CD4-positive, alpha-beta T cell treated with Interleukin-21 for 1 hour (primary cell): ENCODE measurements at places on chromosomes 13 and 19.
A peak's percentile ranks its signal among the peaks of the same experiment; 100 is the strongest.

- no peak for DNase-seq
Measured at GRCh38 chr19:11286312-11286974, 9.5 kb upstream of the TSPAN16 start.

DNA sequence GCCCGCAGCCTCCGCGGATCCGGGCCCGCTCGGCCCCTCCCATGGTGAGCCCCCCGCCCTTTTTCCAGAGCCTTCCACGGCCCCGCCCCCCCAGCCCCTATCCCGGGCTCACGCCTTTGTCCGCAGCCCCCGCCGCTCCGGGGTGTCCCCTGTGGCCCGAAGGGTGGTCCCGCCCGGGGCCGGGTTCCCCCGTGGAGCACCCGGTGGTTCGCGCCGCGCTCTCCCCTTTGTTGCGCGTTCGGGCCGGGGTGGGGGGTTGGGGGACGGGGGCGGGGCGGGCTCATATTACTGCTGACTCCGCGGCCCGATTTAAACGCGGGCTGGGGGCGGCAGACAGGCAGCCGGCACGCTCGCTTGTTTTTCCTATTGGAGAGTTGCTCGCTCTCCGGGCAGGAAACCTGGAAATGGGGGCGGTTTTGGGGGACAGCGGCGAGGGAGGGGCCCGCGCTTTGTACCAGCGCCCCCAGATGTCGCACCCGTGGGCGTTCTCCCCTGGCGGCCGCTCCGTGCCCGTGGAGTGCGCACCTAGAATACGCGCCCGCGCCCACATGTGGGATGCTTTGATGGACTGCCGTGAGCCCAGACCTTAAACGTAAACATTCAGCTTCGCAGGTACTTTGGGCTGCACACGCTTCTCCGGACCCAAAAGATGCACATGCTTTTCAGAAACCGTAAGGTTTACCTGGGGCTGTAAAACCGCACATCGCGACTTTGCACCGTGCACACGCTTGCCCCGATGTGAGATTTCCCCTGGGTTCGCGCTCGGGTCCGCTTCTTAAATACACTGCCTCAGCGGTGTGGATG, 699 bp downstream of the PTOV1 start:
- peak; percentile 46 for DNase-seq

GRCh38 chr19:17803264-17803896, 8.4 kb downstream of the B3GNT3 start:
- peak; percentile 50 for DNase-seq

GRCh38 chr19:36547001-36547732, 19.1 kb upstream of the ZNF260 start:
- DNase-seq: no peak

DNA sequence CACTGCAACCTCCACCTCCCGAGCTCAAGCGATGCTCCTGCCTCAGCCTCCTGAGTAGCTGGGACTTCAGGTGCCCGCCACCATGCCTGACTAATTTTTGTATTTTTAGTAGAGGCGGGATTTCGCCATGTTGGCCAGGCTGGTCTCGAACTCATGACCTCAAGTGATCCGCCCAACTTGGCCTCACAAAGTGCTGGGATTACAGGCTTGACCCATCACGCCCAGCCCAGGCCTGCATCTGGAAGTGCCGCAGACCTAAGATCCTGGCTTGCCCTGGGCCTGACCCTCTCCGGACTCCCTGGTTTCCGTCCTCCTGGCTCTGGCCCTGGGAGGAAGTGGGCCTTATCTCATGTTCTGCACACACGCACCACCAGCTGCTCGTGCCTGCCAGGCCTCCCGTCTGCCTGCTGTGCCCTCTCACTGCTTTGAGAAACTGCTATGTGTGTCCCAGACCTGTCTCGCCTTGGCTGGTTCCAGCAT, 4.7 kb upstream of the PTGIR start:
- DNase-seq: no peak

- DNase-seq: no peak
Measured at GRCh38 chr13:91136806-91137205, 210.7 kb upstream of the MIR17HG start.

DNA sequence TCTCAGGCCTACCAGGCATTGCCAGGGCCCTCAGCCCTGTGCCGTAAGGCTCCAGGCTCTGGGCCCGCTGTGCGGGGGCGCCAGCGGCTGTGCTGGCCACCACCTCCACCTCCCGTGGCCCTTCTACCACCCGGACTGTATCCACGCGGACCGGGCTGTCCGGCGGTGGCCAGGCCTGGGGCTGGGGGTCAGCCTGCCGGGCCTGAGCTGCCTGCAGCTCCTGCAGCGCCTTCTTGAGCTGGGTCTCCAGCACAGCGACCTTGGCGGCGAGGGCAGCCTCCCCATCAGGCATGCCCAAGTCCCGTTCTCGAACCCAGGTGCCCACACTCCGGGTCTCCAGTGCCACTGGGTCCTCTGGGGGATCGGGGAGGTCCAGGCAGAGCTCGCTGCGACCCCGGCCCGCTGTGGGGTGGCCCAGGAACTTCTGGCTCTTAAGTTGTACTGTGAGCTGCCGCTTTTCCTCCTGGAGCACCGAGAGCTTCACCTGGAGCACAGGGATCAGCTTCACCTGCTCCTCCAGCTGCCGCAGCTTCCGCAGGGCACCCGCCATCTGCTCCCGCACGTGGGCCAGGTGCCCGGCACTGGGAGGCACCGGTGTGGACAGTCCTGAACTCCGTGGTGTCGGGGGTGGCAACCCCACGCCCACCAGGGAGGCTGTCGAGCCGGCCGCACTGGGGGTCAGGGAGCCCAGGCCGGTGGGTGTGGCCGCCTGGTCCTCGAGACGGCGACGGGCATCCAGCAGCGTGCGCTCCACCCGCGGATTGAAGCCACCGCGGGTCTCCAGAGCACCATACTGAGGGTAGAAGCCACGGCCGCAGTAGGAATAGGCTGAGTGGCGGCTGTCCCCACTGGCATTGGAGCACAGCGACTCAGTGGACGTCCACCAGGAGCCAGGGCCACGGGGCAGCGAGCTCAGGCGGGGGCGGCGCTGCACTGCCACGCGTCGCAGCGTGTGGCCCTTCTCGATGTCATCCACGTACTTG, 4.1 kb downstream of the KANK2 start:
- no peak for DNase-seq

DNA sequence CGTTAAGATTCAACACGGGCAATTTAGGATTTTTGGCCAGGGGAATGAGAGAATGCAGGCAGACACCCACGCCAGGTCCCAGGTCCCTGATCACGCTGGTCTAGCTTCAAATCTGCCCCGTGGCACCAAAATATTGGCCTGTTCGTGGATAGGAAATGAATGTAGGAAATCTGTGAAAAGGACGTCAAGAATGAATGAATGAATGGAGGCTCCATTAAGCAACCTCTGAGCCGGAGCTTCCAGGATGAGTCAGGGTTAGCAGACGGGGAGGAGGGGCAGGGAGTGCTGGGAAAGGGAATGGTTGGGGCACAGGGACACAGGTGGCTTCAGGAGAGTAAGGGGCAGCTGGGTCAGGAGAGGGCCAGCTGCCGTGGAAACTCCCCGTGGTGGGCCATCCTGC, 4.2 kb downstream of the SULT2B1 start:
- no peak for DNase-seq

GRCh38 chr19:51138549-51138979, 3.5 kb upstream of the SIGLEC7 start:
- DNase-seq: no peak

GRCh38 chr19:58474291-58474996, 1.7 kb upstream of the ZNF446 start:
- no peak for DNase-seq

- DNase-seq: no peak
Measured at GRCh38 chr13:30116379-30116778, 191.0 kb downstream of the KATNAL1 start.

GRCh38 chr13:114275304-114275703, 6.1 kb upstream of the UPF3A start:
- no peak for DNase-seq

DNA sequence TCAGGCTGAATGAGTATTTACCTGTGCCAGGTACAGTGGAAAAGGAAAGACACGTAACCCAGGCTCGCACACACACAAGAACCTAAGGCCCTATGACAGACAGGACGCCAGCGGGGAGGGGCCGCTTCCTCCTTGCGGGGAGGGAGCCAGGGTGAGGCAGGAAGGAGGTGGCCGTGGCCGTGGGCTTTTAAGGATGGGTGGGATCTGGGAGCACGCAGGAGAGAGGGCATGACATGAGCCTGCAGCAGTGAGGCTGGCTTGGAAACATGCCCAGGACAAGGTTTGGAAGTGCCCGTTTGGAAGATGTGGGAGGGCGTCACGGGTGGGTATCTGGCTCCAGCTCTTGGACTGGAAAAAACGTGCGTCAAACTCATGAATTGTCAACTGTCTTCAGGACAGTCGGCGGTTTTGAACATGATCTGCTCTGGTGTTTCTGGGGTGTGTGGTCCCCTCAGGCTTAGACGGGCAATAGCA, 20.1 kb downstream of the SH3GL1 start:
- DNase-seq: peak; percentile 64

DNA sequence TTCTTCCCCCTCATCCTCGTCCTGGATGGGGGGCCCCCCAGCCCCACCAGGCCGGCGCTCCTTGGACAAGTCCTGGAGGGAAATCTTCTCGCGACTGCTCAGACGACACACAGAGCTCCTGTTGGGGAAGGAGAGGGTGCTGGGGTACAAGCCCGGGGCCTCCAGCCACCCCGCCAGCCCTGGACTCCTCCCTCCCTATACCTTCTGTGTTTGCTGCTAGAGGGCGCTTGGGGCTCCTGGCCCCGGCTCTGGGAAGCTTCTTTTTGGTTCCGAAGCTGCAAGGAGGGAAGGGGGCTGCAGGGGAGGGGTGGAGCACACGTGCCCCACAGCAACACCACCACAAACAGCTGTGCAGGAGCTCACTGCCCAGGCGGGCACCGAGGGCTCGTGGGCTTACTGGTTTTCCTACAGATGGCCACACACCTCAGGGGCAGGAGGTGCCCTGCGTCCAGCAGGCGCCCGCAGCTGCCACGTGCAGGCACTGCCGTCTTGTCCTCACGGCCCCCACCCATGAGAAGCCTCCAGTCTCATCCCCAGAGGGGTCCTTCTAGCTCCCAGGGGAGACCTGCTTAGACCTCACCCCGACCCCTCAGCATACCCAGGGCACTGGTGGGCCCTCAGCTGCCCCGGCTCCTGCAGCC, 20.5 kb downstream of the EPS8L1 start:
- DNase-seq: no peak

DNA sequence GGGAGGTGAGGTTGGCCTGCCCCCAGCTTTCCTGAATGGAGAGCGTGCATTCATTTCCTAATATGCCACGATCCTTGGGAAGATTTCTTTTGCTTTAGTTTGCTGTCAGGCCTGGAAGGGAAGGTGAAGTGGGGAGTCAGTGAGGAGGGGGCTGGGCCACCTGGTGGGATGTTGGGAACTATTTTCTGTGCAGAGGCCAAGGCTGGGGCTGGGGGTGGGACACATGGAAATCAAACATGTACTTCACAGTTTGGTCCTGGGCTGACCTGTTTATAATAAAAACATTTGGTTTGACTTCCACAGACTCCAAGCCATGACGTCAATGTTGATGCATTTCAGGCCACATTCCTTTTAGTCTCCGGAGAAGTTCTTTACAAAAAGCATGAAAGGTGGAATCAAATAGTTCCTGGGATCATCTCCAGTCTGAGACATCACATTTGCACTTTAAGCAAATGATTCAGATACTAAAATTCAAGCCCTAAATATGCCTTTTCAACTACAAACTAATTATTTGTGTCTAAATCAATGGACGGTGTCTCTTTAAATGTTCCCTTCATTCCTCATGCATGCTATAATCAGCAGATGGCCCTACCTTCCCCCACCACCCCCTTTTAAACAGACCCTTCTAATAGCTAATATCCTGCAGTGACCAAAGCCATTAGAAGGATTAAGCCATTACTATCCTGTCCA, 41.5 kb upstream of the MEDAG start:
- DNase-seq: no peak

DNA sequence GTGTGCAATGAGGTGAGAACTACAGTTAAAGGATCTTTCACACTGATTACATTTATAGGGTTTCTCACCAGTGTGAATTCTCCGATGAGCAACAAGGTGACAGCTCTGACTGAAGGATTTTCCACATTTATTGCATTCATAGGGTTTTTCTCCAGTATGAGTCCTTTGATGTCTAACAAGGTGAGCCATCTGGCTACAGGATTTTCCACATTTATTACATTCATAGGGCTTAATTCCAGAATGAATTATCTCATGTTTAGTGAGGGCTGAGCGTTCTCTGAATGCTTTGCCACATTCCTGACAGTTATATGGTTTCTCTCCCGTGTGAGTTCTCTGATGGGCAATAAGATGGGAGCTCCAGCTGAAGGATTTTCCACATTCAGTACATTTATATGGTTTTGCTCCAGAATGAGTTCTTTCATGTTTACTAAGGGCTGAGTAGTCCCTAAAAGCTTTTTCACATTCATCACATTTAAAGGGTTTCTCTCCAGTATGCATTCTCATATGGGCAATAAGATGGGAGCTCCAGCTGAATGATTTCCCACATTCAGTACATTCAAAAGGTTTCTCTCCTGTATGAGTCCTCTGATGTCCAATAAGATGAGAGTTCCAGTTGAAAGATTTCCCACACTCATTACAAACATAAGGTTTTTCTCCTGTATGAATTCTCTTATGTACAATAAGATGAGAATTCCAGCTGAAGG, 4.4 kb upstream of the C19orf18 start:
- no peak for DNase-seq

GRCh38 chr13:94254737-94255136, 224.7 kb downstream of the DCT start:
- DNase-seq: no peak

DNA sequence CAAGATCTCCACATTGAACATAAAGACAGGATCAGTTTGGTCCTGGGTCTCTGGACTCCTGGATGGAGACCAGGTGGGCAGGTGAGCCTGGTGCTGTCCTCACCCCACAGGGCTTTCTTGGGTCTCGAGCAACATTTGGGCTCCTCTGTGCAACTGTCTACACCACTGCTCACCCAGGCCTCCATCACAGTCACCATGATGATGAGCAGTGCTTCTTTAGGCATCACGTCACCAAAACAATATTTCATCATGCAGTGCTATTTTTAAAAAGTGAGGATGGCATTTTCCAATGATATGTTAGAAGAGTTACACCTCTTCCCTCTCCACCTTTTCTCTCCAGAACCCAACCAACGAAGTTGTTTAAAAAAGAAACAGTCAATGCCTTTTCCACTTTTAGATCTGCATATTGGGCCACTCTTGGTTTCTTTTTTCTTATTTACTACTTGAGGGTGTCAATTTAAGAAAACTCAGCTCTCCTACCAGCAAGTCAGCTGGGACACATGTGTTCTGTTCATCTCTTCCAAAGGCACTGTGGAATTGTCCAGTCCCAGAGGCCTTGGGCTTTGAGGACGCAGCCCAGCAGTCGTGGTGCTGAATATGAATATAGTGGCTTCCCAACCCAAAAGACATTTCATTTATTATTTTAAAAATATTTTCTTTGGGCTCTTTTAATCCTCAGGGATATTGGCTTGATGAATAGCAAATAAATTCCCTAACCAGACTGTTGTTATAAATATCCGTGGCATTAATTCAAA, 405.7 kb downstream of the KCNRG start:
- no peak for DNase-seq
